ENCODE measurements at places on chromosomes 2 and 18. TPM values are rescaled to one million over a fixed set of nuclear protein-coding genes. Genes with fewer than 3 reads are reported as not detected.

Gene LYG2
- total RNA-seq = 0.61 TPM

Gene AGBL5
- total RNA-seq = 20.6 TPM

Gene CPO
- total RNA-seq = not detected

Gene CKAP2L
- total RNA-seq = 21.1 TPM

Gene GPATCH11
- total RNA-seq = 11.3 TPM

Gene KIF1A
- total RNA-seq = 0.14 TPM

Gene NTSR2
- not detected for total RNA-seq

Gene ACMSD
- total RNA-seq = not detected

Gene C2orf15
- total RNA-seq = 0.23 TPM

DNA sequence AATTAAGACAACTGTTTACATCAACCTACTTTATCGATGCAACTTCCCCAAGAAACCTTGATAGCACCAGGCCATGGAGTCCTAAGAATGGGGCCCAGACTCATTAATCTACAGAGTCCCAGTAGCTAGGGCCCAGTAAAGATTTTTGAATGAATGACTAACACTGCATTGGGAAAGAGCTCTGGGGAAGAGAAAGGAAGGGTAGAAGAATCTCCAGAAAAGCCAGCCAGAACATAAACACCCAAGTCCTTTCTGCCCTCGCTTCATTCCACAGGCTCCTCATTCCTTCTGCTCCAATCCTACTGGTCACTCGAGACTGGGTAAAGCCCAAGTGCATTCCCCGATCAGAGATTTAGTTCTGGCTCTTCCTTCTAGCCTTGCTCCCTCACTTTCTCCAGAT, 44.3 kb downstream of the CYRIA start:
- DNase-seq = no peak

GRCh38 chr2:30666266-30666874, 140.9 kb downstream of the CAPN13 start:
- peak; percentile 98 for DNase-seq

DNA sequence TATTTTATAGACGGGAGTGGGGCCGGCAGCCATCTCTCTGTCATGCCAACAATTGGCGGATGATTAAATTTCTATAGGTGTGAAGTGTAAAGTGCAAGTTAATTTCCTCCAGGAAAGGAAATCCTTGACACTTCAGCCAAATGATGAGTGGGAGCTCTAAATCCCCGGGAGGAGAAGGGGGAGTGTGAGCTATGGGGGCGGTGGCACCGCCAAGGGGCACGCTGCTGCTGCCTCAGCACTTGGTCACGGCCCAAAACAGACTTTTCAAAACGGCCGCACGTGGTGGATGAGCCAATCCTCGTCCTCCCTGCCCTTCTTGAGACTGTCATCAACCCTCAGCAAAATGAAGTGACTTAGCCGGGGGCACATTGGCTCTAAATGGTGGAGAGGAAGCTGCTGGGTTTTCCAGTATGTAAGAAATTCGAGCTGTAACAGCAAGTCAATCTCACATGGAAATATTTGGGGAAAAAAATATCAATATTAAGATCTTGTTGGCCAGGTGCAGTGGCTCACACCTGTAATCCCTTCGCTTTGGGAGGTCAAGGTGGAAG, 200.8 kb downstream of the TFCP2L1 start:
- no peak for DNase-seq

DNA sequence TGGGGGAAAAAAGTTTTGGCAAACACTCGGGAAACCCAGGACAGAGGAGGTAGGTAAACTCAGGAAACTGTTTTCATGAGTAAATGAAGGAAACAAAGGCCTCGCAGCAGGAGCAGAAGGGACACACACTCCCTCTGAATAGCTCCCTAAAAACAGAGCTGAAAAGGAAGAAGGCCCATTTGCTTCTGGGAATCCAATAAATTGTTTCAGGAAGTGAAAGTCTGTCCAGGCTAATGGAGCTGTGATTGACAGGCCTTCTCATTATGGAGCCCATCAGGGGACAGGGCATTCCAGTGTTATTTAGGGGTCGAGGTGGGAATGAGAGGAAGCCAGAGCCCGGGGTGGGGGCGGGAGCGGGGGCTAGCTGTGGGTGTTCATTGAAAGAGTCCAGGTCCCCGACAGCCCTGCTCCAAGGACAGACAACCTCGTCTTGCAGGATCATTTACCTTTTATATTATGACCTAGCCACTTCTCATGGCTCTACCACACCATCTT, 81.2 kb downstream of the GBX2 start:
- DNase-seq = no peak

- no peak for DNase-seq
These were observed 46.9 kb downstream of the FBLN7 start for GRCh38 chr2:112185131-112185530.

GRCh38 chr2:85974390-85974789, 85.6 kb upstream of the ST3GAL5 start:
- DNase-seq = no peak

- no peak for DNase-seq
These were observed 142.8 kb upstream of the ID2 start for GRCh38 chr2:8538931-8539621.

GRCh38 chr2:65999796-66000195, 435.1 kb upstream of the MEIS1 start:
- no peak for DNase-seq

DNA sequence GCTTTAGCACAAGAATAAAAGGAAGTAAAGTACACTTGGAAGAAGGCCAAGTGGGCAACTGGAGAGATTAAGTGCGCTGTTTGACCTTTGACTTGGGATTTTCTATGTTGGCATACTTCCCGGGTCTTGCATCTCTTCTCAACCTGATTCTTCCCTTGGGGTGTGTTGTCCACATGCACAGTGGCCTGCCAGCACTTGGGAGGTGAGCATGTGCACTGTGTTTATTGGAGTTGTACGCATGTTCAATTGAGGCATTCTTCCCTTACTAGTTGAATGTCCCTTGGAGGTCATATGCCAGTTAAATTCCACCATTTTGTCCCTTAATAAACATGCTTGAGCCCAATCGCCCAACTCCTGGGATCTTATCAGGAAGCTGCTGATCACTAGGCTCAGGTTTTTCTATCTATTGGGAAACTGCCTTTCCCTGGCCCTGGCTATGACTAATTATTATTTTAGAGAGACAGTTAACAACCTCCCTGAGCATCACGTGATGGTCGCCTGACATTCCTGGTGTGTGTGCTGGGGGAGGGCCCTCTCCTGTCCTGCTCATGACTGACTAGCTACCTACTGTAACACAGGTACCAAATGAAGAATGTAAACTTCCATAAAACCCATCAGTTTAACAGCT, 62.5 kb upstream of the RAPGEF4 start:
- DNase-seq = peak; percentile 75

DNA sequence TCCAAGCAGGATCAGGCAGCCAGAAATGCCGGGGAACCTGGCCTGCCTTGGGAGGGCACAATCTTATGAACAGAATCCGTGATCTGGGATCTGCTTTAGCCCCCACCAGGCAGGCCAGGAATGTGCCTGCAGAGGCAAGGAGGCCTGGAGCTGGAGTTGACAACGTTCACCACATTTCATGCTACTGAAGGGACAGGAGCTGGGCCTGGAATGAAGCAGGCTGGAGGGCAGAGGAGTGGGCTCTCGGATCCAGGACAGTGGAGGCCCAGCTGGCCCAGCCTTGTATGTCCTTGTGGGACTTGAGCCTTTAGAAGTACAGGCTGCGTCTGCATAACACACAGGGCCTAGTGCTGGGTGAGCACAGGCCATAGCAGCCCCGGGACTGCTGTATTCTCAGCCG, 91.8 kb downstream of the KLHL29 start:
- no peak for DNase-seq

DNA sequence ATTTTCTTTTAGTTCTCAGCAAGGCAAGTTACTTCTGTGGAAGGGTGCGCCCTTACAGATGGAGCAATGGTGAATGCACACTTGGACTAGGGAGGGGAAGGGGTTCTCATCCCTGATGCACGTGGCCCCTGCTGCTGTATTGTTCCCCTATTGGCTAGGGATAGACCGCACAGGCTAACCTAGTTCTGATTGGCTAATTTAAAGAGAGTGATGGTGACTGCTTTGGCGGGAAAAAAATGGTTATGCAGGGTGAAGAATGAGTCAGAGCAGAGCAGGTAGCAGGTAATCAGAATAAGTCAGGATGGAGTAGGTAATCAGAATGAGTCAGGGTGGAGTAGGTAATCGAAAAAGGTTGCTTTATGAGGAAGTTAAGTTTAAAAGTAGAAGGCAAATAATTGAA, 171.5 kb downstream of the MTCL1 start:
- DNase-seq = no peak

GRCh38 chr2:2021995-2022394, 277.7 kb upstream of the PXDN start:
- DNase-seq = no peak

GRCh38 chr18:41504316-41504715, 450.7 kb upstream of the PIK3C3 start:
- DNase-seq = no peak

- no peak for DNase-seq
These were observed 32.1 kb upstream of the SP3 start for GRCh38 chr2:173997269-173997668.

- no peak for DNase-seq
These were observed 51.9 kb upstream of the SLC38A11 start for GRCh38 chr2:165007161-165007744.

- DNase-seq = no peak
These were observed 36.6 kb upstream of the CD28 start for GRCh38 chr2:203669820-203670219.

GRCh38 chr2:62586981-62587380, 81.0 kb upstream of the TMEM17 start:
- peak; percentile 79 for DNase-seq

DNA sequence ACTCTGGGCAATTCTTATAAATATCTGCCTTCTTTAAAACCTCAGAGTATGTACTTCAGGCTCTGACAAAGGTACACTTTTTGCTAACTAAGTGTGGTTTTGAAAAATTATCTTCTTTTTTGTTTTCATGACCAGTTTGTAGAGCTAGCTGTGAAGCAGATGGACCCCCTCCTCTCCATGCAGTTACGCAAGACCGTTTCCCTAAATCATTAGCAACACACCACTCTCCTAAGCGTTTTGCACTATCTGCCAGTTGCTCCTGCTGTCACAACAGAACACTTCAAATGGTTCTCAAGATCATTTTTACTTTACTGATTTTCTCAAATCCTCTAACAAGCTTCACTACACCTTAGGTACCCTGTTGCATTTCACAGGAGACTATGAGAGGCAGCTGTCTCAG, 53.3 kb downstream of the GULP1 start:
- no peak for DNase-seq

- DNase-seq = no peak
These were observed 449.1 kb downstream of the TNS1 start for GRCh38 chr2:217553679-217554078.

DNA sequence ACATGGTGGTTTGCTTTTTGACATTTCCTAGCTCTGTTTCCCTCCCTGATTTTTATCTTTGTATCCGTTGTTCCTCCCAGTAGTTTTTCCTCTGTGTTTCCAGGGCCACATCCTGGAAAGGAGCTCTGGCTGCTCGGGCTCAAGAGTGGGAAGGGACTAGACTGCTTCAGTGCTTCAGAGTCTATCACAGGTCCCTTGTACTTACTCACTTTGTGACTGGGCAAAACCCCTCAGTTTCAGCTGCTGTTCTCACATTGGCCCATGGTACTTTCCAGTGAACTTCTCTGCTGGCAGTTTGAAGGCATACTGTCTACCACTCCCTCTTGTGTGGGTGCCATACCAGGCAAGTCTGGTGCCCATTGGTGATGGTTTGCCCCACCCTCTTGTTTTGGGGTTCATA, 7.5 kb upstream of the STAMBP start:
- DNase-seq = no peak

DNA sequence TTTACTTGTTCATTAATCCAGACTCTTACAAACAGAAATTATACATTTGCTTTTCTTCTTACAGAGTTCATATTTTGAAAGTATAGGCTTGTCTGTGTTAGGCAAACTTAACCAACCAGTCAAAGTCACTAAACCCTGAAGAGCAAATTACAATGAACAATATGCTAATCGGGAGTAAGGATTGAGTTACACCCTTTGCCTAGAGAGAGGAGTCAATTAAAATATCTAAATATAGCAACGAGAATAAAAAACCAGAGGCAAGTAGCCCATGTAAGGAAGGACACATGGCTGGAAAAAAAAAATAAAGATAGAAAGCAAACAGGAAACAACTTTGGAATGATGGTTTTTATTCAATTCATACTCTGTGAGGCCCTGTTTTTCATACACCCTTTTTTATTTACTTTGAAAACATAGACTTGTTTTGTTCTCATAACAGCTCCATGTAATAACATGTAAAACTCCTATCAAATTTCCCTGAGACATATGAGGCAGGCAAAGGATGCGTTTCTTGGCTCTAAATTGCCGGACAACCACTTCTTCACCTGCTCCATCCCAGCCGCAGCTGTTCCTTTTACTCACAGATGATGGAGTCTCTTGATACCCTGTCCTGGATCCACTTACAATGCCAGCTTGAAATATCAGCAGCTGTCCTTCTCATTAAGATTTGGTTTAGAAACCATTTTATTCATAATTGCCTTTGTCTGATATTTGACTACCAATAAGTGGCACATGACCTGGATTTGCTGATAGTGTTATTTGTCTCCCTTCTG, 767.7 kb upstream of the GCFC2 start:
- no peak for DNase-seq

GRCh38 chr2:178193496-178193822, 853 bp upstream of the OSBPL6 start:
- DNase-seq = no peak

- no peak for DNase-seq
These were observed 187.1 kb downstream of the ZNF407 start for GRCh38 chr18:74784752-74785151.

DNA sequence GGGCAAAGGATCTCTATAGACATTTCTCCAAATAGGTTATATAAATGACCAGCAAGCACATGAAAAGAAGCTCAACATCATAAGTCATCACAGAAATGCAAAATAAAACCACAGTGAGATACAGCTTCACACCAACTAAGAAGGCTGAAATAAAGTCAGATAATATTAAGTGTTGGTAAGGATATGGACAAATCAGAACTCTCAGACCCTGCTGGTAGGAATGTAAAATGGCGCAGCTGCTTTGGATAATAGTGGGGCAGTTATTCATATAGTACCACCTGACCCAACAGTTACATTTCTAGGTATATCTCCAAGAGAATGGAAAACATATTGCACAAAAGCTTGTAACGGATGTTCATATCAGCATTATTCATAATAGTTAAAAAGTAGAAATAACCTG, 14.0 kb downstream of the EPB41L5 start:
- DNase-seq = no peak

GRCh38 chr2:230360028-230360427, 33.0 kb downstream of the SP140L start:
- DNase-seq = no peak

DNA sequence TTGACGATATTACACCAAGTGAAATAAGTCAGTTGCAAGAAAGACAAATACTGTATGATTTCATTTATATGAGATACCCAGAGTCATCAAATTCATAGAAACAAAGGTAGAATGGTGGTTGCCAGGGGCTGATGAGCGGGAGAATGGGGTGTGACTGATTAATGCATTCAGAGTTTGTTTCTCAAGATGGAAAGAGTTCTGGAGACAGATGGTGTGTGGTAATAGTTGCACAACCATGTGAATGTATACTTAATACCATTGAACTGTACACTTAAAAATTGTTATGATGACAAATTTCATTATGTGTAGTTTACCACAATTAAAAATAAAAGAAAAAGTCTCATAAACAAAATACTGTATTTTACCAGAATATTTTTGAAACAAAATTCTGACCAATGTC, 117.3 kb downstream of the PIGN start:
- no peak for DNase-seq

- peak; percentile 74 for DNase-seq
These were observed 47.0 kb downstream of the CYP27C1 start for GRCh38 chr2:127173057-127173456.

All from HT1080 (cell line).